ENCODE measurements at places on chromosomes 4 and X. TPM values are rescaled to one million over a fixed set of nuclear protein-coding genes. Genes with fewer than 3 reads are reported as not detected.

DNA sequence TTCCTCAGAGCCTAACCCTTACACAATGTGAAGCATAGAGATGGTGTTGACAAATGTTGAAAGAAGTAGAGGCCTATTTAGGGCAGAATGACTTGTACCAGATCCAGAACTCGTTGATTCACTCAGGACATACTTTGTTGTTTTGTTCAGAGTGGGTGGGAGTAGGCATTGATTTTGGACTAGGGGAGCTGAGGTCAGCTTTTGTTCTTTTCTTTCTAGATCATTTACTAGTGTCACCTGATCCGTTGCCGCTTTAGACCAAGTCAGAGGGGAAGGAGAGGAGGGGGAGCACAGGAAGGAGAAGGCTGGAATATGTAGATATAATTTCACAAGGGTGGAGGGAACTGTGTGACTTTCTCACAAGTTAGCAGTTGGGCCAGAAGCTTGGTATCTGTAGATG is 282.4 kb upstream of the GPC4 start:
- DNase-seq, result no peak

DNA sequence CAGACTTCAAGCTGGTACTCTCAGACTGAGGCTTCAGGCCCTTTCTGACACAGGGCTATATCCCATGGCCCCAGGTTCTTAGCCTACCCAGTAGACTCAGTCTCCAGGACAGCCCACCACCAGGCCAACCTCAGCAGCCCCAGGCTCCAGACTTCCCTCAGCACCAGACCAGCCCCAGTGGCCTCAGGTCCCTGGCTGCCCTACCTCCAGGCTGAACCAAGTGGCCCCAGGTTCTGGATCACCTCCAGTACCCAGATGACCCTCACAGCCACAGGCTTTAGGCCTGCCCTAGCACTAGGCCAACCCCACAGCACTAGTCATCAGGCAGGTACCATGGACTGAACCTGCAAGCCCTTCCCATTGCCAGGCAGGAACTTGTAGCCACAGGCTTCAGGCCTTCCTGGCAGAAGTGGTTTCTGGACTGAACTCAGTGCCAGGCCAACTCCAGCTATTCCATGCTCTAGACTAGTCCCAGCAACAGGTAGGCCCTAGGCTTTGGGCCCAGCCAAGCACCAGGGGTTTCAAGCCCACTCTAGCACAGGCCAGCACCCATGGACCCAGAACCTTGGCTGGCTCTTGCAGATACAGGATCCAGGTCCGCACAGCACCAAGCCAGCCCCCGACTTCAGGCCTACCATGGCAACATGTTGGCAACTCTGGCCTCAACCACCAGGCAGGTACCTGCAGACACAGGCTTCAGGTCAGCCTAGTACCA is 45.7 kb upstream of the MAGED4 start:
- DNase-seq, result no peak

DNA sequence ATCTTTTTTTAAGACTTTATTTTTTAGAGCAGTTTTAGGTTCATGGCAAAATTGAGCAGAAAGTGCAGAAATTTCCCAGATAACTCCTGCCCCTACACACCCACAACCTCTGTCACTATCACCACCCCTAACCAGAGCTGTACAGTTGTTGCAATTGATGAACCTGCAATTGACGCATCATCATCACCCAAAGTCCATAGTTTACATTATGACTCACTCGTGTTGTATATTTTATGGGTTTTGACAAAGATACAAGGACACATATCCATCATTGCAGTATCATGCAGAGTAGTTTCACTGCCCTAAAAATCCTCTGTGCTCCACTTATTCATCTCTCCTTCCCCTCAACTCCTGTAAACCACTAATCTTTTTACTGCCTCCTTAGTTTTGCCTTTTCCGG is 34.5 kb upstream of the WAS start:
- DNase-seq, result no peak

- DNase-seq, result no peak
These were observed 16.6 kb downstream of the CLCN4 start for GRCh38 chrX:10173331-10173900.

- DNase-seq, result no peak
These were observed 227.3 kb upstream of the TENM3 start for GRCh38 chr4:182015893-182016292.

DNA sequence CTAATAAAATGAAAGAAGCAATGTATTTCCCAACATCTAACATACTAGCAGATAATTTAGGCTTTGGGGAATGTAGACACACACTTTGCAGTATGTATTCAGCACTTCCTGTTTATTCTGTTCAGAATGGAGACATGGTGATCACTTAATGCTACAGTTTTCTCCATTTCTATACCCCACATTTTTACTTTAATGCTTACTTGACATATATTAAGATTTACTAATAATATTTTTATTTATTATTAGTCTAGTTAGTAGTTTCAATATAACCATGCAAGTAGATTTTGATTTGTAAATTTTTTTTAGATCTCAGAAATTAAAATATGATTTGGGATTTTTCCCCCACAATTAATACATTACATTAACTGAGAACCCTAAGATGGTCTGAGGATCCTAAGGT is 98.4 kb downstream of the PRSS12 start:
- no peak for DNase-seq

DNA sequence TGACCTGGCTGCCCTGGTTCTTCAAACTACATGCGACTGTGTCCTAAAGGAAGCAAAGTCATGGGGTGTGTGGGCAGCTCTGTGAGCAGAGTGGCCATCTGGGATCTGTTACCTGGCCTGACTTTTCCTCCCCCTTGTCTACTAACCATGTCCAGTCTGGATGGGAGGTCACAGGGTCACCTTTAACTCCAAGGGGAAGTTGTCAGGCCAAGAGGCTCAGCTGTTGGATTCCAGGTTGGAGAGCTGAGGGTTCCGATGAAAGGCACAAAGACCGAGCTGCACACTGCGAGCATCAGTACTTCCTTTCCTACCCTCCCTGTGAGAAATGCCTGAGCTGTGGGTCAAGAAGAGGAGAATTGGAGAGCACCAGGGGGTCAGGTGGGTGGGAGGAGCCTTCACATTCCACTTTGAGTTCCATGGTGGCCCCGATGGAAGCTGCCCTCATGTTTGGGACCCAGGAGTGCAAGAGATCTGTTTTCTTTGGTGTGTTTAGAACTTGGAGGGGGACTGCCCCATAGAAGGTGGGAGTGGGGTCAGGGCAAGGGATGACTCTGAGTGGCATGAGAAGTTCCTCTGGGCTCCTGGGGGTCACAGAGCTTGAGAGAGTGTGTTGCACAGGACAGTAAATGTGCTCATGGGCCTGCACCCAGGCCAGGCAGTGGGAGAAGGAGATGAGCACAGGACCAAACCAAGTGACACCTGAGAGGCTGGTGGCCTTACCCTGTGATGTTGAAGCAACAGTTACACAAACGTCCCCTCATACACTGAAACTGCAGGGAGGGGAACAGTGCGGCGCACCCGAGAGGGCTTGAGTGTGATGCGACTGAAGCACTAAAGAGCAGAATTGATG is 36.2 kb downstream of the RGS12 start:
- no peak for DNase-seq

Gene TKTL1
- total RNA-seq, result 5.2 TPM

DNA sequence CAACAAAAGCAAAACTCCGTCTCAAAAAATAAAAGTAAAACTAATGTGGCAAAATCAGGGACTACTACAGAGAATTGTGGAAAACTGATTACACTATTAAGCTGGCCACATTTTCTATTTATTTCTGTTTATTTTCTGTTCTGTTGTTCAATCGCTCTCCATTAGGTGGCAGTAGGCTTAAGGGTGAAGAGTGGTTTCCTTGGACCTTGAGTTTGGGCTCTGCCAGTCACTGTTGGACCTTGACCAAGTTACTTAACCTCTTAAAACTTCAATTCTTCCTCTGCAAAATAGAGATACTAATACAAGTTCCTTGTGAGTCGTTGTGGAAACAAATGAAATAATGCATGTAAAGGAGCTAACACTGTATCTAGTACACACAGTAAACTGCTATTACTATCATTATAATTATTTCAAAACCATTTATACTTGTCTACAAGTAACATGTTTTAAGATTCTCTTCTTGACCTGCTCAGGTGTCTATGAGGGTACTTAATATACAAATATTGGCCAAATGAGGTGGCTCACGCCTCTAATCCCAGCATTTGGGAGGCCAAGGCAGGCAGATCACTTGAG is 15.2 kb downstream of the HSD17B11 start:
- DNase-seq, result no peak

DNA sequence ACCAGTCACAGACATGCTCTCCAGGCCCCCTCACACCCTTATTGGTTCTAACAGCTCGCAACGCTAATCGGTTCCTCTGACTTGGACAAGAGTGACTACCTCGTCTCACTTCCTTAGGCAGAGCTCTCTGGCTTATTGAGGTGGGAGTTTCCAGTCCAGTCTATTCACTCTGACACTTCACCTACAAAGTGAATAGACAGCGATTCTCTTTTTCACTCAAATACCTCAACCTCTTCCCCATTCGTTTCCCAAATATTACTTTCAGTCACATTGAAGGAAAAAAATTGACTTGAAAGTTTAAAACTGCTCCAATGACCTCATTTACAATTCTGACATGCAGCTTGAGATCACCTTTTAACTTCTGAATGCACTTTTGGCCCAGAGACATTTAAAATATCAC is 17.7 kb downstream of the HELT start:
- no peak for DNase-seq

- DNase-seq, result peak; percentile 15
These were observed 2185.1 kb upstream of the TENM3 start for GRCh38 chr4:180057891-180058671.

DNA sequence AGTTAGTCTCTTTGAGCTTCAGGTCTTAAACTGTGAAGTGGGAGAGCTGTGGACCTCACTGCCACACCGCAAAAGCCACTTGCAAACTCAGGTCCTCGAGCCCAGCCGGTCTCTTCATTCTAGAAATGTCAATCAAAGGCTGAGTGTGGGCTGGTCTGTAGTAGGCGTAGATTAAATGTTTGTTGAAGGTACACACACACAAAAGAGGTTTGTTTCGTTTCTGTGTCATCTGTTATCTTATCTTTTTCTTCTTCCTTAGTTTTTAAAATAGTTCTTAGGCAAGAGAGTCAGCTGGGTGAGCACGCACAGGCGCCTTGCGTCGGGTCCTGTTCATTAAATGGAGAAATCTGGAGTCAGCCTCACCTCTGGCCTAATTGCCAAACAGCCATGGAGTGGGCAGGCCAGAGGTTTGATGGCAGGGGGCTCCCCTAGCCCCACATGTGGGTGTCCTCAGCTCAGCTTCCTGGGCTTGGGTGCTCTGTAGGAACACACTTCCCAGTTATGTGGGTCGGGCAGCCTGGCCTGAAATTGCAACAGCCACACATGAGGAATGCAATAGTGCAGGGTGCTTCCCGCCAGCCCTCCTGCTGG is 836 bp upstream of the PSAPL1 start:
- no peak for DNase-seq

- no peak for DNase-seq
These were observed 37.8 kb downstream of the SPOCK3 start for GRCh38 chr4:167196344-167197012.

Gene PLP1
- total RNA-seq, result not detected

DNA sequence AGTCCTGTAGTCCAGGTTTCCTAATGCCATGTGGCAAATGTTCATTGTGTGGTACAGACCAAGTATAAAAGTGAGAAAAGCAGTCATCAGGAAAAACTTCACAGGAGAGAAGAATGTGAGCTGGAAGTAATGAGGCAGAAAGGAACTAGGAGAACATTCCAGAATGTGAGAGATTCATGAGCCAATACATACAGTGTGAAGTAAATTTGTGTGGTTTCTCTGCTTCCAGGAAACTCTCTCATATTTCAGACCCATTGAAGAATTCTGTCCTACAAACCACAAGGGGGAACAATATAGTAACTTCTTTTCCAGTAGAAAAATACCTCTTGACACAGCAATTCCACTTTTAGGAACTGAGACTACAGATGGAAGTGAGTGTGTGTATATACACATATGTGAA is 136.5 kb downstream of the RNF150 start:
- DNase-seq, result no peak

- peak; percentile 14 for DNase-seq
These were observed 12.3 kb upstream of the SYTL5 start for GRCh38 chrX:37993837-37994619.

Gene TAF7L
- not detected for total RNA-seq

DNA sequence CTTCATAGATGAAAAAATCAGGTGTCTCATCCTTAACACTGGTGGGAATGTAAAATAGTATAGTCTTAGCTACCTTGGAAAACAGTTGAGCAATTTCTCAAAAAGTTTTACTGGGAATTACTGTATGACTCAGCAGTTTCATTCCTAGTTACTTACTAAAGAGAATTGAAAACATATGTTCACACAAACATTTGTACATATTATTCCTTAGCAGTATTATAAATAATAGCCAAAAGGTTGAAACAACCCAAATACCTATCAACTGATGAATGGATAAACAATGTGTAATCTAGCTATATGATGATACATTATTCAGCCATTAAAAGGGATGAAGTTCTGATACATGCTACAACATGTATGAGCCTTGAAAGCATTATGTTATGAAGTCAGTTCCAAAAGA is 41.7 kb downstream of the RBM46 start:
- DNase-seq, result no peak

GRCh38 chr4:88817740-88818139 is 120.1 kb upstream of the NAP1L5 start:
- DNase-seq, result no peak

GRCh38 chr4:13461191-13461905 is 22.8 kb downstream of the RAB28 start:
- DNase-seq, result no peak

DNA sequence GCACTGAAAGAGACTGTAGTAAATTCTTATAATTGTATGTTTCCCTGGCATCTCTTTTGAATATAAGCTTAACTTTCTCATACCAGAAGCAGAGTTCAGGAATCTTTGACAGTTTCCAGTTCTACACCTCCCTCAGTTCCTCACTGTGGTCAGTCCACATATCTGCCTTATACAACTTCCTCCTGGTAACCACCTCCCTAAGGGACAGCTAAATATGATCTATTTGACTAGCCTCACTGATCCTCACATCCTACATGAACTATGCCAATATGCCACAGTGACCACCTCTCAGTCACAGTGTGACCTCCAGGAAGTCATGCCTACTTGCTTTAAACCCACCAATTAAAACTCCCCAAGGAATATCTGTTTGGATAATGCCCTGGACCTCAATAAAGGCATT is 51.6 kb upstream of the HDAC8 start:
- no peak for DNase-seq

DNA sequence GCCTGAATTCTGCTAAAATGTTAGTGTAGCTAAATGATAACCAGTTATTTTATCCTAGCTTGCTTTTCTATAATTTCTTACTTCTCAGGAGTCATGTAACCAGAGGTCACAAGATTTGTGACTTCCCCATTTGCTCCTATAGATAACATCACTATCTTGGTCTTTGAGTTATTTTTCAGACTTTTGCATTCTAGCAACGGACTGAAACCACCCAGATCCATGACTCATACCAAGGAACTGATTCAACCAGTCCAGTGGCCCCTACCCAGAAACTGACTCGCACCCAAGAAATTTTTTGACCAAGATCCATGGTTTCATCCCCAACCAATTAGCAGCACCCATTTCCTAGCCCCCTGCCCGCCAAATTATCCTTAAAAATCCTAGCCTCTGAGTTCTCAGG is 50.0 kb downstream of the IQCM start:
- DNase-seq, result no peak

Gene HSFX1
- total RNA-seq, result 0.60 TPM
